ENCODE measurements at places on chromosomes 6 and 20. TPM values are rescaled to one million over a fixed set of nuclear protein-coding genes. Genes with fewer than 3 reads are reported as not detected.

Gene CD83
- 1.2 TPM for total RNA-seq

Gene UBD
- total RNA-seq, result not detected

Gene TAF4
- 4.6 TPM for total RNA-seq

Gene NR2E1
- total RNA-seq, result not detected

Gene LHFPL5
- not detected for total RNA-seq

Gene DEFB112
- total RNA-seq, result not detected

Gene BNIP5
- total RNA-seq, result not detected

Gene MUC21
- total RNA-seq, result not detected

Gene HTR1B
- total RNA-seq, result not detected

Gene HUS1B
- 1.4 TPM for total RNA-seq

Gene CLPSL2
- not detected for total RNA-seq

All from uterine smooth muscle cell (primary cell).